ENCODE measurements at places on chromosomes 16 and 17.
A peak's percentile ranks its signal among the peaks of the same experiment; 100 is the strongest.

DNA sequence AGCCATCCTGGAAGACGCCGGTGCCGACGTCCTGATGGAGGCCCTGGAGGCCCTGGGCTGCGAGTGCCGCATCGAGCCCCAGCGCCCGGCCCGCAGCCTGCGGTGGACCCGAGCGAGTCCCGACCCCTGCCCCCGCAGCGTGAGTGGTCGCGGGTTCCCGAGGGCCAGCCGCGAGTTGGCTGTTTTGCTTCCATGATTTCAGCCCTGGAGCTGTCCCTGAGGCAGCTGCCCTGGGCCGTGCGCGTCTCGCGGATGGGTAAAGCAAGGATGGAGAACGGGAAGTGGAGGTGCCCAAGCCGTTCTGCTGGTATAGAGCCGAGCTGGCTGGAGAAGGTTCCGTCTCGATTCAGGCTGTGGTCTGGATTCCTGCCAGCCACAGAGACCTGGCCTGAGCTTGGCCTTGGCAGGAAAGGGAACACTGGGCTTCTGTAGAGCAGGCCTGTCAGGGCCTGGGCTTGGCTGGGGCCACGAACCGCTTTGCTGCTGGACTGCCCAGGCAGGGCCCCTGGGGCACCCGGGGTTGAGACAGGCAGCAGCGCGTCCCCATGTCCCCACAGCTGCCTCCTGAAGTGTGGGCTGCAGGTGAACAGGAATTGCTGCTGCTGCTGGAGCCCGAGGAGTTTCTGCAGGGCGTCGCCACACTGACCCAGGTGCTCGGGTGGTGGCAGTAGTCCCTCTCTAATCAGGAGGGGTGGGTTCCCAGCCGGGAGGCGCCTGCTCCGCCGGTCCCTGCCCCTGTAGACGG is 941 bp upstream of the MRPS34 start:
- no peak for DNase-seq

DNA sequence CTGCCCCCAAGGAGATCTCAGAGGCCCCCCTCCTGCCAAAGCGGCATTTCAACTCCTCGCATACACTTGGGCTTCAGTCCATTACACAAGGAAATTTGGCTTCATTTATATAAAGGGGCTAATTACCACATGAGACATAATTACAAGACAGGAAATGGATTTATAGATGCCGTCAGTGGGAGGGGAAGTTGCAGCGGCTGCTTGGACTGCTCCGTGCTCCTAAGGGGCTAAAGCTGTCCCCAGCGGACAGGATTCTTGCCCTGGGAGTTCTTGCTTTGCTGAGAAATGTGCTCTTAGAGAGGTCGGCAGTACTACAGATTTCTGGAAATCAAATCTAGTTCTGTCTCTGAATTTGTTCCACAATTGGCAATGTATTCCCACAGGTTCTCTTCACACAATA is 57.2 kb upstream of the NLK start:
- DNase-seq = no peak

- no peak for DNase-seq
Observed at GRCh38 chr17:39705786-39706348, 6.0 kb downstream of the ERBB2 start.

DNA sequence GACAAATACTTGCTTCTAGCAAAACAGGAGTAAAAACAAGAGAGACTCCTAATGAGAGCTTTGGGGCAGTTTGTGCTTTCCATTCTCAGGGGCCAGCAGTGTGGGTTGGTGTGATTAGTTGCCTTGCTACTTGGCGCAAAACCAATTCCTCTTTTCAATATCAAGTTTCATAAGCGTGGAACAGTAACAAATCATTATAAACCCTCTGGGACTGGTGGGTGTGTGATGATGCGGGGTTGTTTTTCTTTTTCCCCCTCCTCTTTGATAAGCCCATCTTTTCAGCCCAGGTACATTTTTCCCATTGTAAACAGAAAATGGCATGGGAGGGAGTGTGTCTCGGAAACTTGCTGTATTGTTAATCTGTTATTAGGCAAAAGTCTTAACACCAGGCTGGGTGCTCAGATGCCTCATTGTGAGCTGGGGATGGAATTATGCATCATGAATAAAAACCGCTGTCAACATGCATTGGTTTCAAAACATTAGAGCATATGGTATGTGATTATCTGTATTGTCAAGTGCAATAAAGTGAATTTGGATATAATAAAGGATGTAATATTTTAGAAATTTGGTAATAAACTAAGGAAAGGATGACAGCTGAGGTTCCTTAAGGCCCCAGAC is 166.4 kb downstream of the CCDC182 start:
- DNase-seq = no peak

DNA sequence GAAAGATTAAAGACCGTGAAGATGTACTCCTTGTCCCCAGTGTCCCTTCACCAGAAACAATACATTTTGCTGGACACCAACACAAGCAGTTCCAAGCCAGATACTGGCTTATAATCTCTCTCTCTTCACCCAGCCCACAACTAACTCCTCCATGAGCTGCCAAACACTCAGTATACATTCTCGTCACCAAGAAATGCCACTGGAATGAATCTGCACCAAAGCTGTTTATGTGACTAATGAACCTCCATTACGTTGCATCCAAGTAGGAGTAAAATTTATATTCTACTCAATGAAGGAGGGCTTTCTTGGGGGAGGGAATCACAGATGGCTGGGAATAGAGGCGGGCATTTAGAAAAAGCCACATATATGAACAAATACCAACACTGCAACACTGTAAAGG is 20.9 kb upstream of the SOX9 start:
- DNase-seq = no peak

DNA sequence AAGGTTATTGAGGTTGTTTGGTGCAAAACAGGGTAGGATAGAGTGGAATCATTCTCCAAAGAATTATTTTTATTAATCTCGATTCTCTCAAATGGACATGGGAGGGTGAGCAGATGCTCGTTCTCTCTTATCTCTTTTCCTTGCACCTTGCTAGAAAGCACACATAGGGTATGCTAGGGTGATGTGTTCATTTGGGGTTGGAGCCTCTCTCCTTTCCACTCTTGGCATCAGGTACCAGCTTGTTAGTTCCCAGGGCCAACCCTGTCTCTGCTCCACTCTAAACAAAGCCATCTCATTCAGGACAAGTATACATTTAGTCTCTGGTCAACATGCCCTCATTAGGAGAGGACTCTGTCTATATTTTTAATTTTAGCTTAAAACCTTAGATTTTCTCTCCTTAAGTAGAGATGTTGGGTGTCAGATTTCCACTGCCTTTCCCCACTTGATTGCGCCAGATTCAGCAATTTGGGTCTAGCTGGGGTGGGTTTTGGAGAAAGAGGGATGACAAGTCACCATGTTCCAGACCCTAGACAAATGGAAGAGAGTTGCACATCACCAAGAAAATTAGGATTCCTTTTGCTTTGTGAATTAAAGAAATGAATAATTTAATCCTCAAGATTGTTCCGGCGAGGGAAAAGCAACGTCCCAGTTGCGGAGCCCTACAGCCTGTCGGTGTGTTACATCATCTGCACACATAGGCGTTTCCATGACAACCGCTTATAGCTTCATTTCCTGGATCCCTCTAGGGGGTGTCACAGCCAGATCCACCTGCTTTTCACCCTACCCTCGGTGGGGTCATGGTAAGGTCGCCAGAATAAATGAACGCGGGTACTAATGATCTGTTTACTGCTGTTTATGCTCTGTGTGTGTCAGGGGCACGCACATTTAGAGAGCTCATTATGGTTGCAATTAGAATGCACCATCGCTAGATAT is 41.6 kb downstream of the SNX11 start:
- DNase-seq = peak; percentile 80

All from NCI-H1417 treated with DMSO at 0.1 percent for 48 hours (cell line).